Forelimb muscle (tissue), 1 donor: ENCODE measurements at places on chromosomes 5 and 9. TPM values are rescaled to one million over a fixed set of nuclear protein-coding genes. Genes with fewer than 3 reads are reported as not detected.

LCN12 gene
- 0.71 TPM for polyA plus RNA-seq

GRCh38 chr5:528629-529511 is 4.6 kb upstream of the SLC9A3 start:
- DNase-seq, result no peak

GRCh38 chr5:74598731-74599130 is 41.8 kb downstream of the ENC1 start:
- no peak for DNase-seq

DNA sequence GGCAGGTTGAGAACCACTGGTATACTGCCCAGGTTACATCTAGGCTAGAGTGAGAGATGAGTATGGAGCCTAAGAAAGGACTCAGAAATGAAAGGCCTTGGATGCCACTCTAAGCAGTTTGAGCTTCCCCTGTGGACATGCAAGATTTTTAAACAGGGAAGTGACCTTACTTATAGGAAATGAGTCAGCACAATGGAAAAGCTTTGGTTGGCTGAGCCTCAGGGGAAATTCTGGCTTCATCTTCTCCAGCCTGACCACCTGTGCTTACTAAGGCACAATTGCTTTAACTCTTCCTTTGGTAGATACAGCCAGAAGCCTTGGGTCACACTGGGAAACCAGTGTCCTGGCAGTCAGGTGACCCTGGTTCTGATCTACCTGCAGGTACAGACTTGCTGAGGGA is 380.2 kb upstream of the ZNF462 start:
- no peak for DNase-seq

DNA sequence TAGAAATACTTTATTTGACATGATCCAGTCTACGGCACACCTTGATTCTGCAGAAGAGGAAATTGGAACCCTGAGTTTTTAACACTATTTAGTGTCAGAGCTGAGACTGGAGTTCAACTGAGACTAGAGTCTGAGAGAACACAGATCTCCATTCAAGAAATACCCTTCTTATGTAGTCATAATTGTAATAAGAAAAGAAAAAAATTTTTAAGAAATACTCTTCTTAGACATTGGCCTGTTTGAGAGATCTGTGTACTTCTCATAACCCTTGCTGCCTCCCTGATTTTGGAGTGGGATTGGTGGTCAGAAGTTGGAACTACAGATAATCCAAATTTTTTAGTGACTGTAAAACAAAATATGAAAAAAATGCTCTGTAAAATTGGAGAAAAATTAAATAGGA is 253.4 kb downstream of the ARRDC3 start:
- no peak for DNase-seq

GRCh38 chr5:173864126-173865050 is 23.8 kb upstream of the CPEB4 start:
- DNase-seq, result no peak

SH3TC2 gene
- polyA plus RNA-seq, result 1.3 TPM

ENG gene
- 43.4 TPM for polyA plus RNA-seq

PCDHGB5 gene
- 3.1 TPM for polyA plus RNA-seq

CYSRT1 gene
- 2.4 TPM for polyA plus RNA-seq

DNA sequence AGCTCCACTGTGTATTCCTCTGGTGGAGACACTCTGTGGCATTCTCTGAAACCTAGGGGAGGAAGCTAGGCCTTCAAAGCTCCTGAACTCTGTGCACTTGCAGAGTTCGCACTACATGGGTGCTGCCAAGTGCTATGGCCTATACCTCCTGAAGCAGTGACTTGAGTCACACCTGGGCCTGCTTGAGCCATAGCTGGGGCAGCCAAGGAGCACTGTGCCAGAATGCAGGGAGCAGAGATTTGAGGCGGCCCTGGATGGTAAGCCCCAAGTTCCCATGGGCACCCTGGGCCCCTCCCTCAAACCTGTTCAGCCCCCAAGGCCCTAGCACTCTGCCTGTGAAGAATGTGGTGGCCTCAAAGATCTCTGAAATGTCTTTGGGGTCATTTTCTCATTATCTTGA is 212.9 kb downstream of the SPATA31A6 start:
- DNase-seq, result no peak

DNA sequence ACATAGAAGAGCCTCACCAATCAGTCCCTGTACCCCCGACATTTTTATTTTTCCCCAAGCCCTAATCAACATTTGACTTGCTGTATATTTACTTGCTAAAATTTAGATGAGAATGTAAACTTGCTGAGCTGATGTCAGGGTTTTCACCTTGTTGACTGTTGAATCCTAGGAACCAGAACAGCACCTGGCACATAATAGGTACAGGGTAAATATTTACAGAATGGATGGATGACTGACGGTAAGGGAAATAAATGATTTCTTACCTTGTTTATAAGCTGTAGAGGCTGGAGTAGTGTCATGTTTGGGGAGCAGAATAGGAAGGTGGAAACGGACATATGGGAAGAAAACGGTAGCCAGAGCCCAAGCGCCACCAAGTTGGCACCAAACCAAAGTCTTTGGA is 107.0 kb upstream of the NUDT12 start:
- no peak for DNase-seq

DNA sequence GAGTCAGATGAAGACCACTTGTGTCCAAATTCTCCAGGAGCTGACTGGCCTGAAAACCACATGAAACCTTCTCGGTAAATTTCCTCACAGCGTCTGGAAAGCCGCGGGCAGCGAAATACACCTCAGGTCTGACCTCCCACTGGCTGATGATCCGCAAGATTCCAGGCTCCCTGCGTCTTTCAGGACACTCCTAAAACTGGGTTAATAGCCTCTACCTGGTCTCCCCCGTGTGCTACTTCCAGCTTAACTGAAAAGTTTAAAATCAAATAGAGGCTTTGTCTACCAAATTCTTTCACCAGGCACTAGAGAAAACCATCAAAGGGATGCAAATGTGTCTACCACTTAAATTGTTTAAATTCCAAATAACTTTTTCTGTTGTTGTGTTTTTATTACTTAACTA is 312.6 kb downstream of the DRD1 start:
- DNase-seq, result no peak

SLC1A1 gene
- polyA plus RNA-seq, result 0.22 TPM

- no peak for DNase-seq
These were observed 184.7 kb downstream of the HSPA4 start for GRCh38 chr5:133236541-133236951.

NOL6 gene
- 20.8 TPM for polyA plus RNA-seq

GRCh38 chr9:9912459-9912858 is 700.3 kb downstream of the PTPRD start:
- DNase-seq, result no peak

ADGRD2 gene
- 0.08 TPM for polyA plus RNA-seq

TAF11L9 gene
- polyA plus RNA-seq, result not detected

DNA sequence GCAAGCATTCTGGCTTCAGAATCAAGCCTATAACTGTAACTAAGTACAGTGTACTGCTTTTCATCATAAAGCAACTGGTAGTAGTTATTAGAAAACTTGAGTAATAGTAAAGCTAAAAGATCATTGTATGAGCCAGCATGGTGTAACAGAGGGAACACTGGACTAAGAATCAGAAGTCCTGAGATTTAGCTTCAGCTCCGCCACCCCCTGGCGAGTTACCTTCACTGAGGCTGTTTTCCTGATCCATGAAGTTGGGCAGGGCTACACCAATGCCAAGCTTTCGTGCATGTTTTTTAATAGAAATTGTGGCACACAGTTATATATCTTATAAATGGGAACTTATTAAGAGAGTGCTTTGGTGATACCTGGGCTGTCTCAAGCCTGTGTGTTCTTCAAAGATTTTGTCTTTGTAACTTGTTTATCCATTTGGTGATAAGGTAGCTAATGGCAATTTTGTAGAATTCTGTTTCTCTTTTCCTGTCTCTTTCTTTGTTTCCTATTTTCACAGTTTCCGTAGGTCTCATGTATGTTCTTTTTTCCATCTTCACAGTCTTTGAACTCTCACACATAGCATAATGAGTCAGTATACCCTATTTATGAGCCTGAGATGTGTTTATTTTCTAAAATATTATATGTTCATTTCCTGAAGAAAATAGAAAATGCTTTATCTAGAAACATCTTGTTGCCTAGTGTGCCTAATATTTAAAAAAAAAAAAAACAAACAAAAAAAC is 102.3 kb downstream of the GDNF start:
- DNase-seq, result no peak

DNA sequence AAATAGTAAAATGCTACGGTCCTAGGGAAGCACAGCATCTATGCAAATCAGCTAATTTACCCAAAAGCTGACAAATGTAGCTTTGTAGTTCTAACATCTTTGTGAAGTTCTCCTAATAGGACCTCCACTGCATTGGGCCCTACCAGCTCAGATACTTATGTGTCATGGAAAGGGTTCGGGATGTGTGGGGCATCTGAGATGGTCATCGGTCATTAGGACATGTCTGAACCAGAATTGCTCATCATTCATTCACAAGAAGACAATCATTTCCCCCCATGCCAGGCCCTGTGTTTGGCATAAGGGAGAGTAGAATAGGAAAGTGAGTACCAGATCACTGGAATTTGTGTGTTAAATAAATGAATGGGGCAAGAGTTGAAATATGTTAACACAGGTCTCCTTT is 35.7 kb downstream of the PWWP2A start:
- no peak for DNase-seq

- DNase-seq, result no peak
These were observed 61.6 kb downstream of the ENTREP1 start for GRCh38 chr9:69386651-69387050.

DNA sequence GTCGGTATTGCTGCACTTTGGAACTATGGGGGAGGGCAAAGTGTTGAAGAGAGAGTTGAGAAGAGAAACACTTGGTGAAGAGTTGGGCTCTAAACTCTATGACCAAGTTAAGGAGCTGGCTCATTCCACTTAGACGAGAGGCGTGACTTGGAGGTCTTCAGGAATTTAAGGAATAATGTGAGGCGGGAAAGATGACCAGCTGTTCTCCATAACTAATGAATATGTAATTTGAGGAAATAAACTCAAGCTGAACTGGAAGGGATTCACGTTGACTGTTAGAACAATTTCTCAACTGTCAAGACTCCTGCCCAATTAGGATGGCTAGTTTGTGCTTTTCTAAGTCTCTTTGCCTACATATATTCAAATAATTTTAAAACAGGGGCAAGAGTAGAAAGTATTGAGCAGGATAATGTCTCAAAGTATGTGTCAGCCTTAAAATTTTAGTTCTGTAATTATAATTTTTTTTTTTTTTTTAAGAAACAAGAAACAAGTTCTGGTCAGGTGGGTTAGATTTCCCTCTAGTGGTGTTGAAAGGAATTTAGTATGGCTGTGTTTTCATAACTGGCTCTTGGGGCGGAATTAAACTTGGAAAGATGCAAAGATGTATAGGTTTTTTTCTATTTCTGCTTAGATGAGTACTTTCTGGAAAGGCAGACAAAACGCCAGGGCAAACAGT is 33.4 kb downstream of the TMEM252 start:
- no peak for DNase-seq

MYMK gene
- 58.2 TPM for polyA plus RNA-seq

- DNase-seq, result no peak
These were observed 62.0 kb upstream of the ASS1 start for GRCh38 chr9:130382636-130383349.

DNA sequence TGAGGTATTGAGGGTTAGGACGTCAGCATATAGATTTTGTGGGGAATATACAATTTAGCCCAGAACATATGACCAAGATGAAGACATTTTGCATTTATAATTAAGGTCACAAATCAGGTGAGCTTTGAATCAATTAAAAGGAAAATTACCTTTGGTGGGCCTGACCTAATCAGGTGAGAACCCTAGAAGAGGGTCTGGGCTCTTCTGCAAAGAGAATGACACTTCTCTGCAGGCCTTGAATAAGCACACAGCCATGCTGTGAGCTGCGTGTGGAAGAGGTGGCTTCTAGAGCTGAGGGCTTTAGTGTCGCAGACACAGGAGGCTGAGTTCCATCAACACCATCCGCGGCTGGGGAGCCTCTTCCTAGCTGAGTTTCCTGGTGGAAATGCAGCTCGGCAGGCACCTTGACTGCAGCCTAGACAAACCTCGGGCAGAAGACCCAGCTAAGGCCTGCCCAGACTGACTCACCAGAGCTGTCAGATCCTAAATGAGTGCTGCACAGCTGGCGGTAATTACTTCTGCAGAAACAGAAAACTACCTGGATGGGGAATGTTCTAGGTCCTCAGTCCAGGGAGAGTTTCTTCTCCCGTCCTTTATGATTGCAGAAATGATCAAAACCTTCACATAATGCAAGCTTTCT is 287.5 kb upstream of the IRX1 start:
- DNase-seq, result no peak

PDE8B gene
- polyA plus RNA-seq, result 3.9 TPM

CARD6 gene
- 1.2 TPM for polyA plus RNA-seq

GRCh38 chr5:76620166-76620565 is 3.0 kb downstream of the F2RL2 start:
- no peak for DNase-seq

FBXO10 gene
- 39.4 TPM for polyA plus RNA-seq

SPINK7 gene
- polyA plus RNA-seq, result 0.23 TPM

- no peak for DNase-seq
These were observed 24.3 kb upstream of the SLIT3 start for GRCh38 chr5:169325273-169325672.

- DNase-seq, result no peak
These were observed 62.7 kb upstream of the GRAMD2B start for GRCh38 chr5:126360467-126360866.

- no peak for DNase-seq
These were observed 55.7 kb upstream of the EQTN start for GRCh38 chr9:27352457-27353165.

STPG3 gene
- polyA plus RNA-seq, result 0.18 TPM

CCT5 gene
- 159 TPM for polyA plus RNA-seq

EPB41L4B gene
- polyA plus RNA-seq, result 10.7 TPM

DNA sequence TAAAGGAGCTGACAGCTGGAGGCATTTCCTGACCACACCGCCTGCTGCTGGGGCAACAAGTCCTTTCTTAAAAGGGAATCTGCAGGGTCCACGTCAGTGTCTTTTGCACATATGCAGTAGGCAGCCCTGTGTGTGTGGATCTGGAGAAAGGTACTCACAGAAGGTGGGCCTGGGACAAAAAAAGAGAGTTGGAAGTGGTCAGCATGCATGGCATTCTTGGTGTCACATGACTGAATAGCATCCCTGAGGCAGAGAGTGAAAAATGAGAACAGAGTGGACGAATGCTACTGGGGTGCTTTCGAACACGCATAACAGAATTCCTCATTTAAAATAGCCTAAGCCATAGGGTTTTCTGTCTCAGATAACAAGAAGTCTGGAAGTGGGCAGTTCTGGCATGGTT is 47.0 kb downstream of the DNAJC21 start:
- no peak for DNase-seq

BRINP1 gene
- polyA plus RNA-seq, result 0.11 TPM
